ENCODE measurements at places on chromosomes 13 and 19. TPM values are rescaled to one million over a fixed set of nuclear protein-coding genes. Genes with fewer than 3 reads are reported as not detected.

The LGALS4 gene
- 1.6 TPM for total RNA-seq

DNA sequence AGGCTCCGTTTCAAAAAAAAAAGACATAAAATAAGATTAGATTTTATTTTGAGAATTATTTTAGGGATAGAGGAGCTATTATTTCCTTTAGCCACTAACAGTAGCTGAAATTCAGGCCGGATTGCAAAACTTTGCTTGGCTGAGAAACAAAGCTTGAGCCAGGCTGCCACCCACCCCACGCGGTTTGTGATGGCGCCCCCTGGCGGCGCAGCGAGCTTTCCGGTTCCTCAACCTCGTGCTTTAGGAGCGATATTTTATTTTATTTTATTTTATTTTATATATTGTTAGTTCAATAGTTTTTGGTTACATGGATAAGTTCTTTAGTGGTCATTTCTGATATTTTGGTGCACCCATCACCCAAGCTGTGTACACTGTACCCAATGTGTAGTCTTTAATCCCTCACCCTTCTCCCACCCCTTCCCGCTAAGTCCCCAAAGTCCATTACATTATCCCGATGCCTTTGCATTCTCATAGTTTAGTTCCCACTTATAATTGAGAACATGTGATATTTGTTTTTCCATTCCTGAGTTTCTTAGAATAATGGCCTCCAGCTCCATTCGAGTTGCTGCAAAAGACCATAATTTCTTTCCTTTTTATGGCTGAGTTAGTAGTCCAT lies 19.8 kb upstream of the CEACAM4 start:
- DNase-seq, result no peak

- DNase-seq, result peak; percentile 47
Measured at GRCh38 chr19:413756-414420, 4.9 kb upstream of the C2CD4C start.

GRCh38 chr13:25406377-25406776 lies 34.6 kb downstream of the ATP8A2 start:
- no peak for DNase-seq
